Type B pancreatic cell (in vitro differentiated cells): ENCODE measurements at places on chromosomes 7 and 10. TPM values are rescaled to one million over a fixed set of nuclear protein-coding genes. Genes with fewer than 3 reads are reported as not detected.

Gene CALHM1
- total RNA-seq, result 0.17 TPM in 1 of 2 replicates, not detected in the other

- no peak for DNase-seq
These were observed 159.0 kb upstream of the POM121L12 start for GRCh38 chr7:52876402-52876801.

GRCh38 chr7:116259871-116260440, 49.6 kb downstream of the TES start:
- DNase-seq, result no peak

GRCh38 chr7:122200888-122201287, 56.8 kb upstream of the AASS start:
- no peak for DNase-seq

Gene RBM20
- total RNA-seq, result 2.8 and 5.2 TPM in 2 replicates

- DNase-seq, result no peak
These were observed 228.4 kb upstream of the DGKB start for GRCh38 chr7:15130666-15131541.

Gene MBL2
- not detected in 2 replicates for total RNA-seq

GRCh38 chr10:113569576-113569975, 16.7 kb downstream of the HABP2 start:
- no peak for DNase-seq

GRCh38 chr7:146115851-146116520, 615 bp upstream of the CNTNAP2 start:
- peak; percentile 86 for DNase-seq

GRCh38 chr7:143372070-143372469, 9.1 kb upstream of the ZYX start:
- no peak for DNase-seq

GRCh38 chr10:73898730-73899410, 12.1 kb upstream of the PLAU start:
- DNase-seq, result no peak

- peak; percentile 82 for DNase-seq
These were observed 1.3 kb upstream of the TNRC18 start for GRCh38 chr7:5424749-5425506.

DNA sequence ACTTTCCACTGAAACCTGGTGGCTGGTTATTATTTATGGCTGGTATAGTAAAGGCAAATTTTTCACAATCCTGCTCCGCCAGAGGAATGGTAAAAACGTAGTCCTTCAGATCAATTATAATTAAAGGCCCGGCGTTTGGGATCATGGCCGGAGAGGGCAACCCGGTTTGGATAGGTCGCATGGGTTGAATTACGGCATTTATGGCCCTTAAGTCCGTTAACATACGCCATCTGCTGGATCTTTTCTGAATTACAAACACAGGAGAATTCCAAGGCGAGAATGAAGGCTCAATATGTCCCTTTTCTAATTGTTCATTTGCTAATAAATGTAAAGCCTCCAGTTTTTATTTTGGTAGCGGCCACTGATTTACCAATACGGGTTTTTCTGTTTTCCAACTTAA, 11.3 kb upstream of the TAS2R3 start:
- no peak for DNase-seq

DNA sequence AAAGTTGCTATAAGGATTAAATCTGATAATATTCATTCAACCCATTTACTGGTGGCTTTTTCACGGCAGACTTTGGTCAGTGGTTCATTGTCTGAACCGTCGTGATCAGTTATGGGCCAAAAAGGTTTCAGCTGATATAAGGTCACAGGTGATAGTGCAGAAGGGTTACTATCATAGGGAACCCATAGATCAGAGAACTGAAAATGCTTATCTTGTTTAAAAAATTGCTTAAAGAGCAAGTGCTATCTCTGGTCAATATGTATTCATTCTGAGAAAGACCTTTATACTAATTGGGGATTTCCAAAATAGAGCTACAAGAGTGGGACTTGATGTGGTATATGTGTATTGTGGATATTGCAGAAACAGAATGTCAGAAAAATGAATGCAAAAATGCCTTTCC, 147.8 kb upstream of the SEMA3E start:
- no peak for DNase-seq

- no peak for DNase-seq
These were observed 159.6 kb downstream of the KMT2E start for GRCh38 chr7:105173586-105173985.

Gene C7orf57
- 0.36 and 1.5 TPM in 2 replicates for total RNA-seq

DNA sequence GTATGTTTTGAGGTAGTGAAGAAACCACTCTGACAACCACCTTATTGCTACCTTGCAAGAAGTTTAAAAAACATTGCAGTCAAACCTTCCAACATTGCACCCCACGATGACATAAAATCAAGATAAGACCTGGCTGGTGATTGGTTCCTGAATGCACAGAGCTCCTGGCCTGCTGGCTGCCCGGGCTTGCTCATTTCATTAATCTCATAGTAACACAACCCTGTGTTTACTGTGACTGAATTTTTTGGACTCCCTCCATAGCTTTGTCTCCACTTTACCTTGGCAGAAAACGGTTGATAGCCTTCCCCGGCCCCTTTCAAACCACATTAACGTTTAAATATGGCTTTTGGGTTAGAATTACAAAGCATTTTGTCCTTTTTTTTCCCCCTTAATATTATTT, 27.5 kb downstream of the VWA2 start:
- no peak for DNase-seq

Gene UTF1
- not detected in 2 replicates for total RNA-seq

DNA sequence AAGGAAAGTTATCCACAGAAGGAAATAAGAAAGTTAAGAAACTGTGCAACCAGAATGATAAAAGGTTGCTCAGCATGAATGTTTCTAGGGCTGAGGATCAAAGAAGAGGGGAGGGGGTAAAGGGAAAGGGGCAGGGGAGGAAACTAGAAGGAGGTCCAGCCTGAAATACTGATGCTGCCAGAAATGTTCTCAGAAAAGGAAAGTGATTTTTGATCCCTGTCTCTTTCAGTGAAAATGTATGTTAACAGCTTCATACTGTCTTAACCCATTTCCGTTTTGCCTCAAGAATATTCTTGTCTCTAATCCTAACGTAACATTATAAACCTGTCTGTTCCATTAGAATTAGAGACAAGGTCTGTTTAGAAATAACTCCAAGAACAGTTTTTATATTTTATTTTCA, 49.6 kb downstream of the NEBL start:
- DNase-seq, result no peak

Gene GBX1
- 0.26 and 0.41 TPM in 2 replicates for total RNA-seq

- DNase-seq, result no peak
These were observed 23.9 kb upstream of the ZMIZ1 start for GRCh38 chr10:79044846-79045245.

DNA sequence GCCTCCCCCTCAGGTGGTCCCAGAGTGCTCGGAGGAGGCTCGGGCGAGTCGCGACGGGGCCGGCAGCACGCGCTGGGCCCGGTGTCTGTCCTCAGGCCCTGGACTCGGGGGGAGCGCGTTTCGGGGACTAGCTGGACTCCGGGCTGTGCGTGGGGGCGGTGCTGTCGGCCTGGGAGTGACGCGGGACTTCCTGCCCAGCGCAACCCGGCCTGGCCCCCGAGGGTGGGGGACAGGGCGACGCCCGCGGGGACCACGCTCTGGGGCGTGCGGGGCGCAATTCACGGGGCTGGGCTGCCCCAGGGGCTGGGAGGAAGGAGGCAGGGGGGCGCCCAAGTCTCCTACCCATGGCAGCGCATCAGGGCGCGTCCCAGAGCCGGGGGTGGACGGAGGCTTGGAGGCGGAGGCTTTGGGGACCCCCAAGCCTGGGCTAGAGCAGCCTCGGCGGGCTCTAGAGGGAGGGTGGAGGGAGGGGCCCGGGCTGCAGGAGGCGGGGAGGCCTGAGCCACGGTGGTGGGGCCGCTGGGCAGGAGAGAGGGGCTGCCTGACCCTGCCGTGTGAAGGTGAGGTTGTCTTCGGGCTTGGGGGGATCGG, 2.3 kb upstream of the VENTX start:
- no peak for DNase-seq

Gene BLNK
- total RNA-seq, result 21.7 and 59.8 TPM in 2 replicates

- DNase-seq, result no peak
These were observed 89.9 kb upstream of the STEAP1 start for GRCh38 chr7:90064370-90064769.

Gene BHLHA15
- total RNA-seq, result 0.46 and 0.57 TPM in 2 replicates

- DNase-seq, result no peak
These were observed 644 bp downstream of the UMAD1 start for GRCh38 chr7:7641129-7641663.

DNA sequence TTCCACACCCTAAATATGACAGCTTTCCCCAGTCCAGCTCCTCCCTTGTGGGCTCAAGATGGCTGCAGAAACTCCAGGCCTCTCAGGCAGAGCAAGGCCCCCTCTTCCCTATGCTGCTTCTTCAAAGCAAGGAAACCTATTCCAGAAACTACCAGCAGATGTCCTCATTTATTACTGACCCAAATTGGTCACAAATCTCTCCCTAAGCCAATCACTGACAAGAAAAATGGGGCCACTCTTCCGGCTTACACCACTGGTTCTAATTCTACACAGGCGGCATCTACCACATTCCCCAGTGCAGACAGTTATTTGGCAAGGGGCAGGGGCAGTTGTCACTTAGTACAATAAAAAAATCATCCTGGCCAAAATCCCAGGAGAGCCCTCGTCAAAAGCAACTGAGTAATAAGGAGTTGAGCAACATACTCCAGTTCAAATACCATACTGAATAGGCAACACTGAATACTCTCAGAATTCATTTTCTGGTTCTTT, 150.4 kb downstream of the SFMBT2 start:
- no peak for DNase-seq

Gene RPEL1
- total RNA-seq, result not detected in 2 replicates

DNA sequence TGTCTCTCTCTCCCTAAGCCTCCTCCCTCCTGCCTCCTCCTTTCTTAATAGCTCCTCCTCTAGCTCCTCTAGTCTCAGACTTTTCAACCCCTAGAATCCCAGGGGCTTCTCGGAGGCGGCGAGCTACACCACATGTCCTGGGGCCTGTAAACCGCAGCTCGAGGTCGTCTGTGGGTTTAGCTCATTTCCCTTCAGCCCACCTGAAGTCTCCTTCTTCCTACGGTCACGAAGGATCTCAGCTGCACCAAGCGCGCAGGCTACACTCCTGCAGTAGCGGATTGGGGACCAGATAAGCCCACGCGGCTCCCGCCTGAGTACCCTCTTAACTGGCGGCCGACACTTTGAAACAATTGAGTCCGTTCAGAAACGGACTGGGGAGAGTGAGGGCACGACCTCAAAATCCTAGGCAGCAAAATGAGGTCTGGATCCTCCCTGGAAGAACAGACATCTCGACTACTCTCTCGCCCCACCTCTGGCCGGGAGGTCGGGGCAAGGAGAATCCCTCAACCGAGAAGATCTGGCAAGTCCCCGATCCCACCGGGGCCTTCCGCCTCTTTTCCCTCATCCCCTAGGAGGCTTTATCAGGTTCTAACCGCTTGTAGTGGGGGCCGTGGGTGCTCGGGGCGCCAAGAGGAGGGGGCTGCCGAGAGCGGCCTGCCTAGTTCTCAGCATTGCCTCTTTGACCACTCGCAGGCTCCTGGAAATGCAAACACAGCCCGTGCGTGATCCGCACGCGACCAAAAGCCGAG, 1.3 kb upstream of the SORCS3 start:
- no peak for DNase-seq

DNA sequence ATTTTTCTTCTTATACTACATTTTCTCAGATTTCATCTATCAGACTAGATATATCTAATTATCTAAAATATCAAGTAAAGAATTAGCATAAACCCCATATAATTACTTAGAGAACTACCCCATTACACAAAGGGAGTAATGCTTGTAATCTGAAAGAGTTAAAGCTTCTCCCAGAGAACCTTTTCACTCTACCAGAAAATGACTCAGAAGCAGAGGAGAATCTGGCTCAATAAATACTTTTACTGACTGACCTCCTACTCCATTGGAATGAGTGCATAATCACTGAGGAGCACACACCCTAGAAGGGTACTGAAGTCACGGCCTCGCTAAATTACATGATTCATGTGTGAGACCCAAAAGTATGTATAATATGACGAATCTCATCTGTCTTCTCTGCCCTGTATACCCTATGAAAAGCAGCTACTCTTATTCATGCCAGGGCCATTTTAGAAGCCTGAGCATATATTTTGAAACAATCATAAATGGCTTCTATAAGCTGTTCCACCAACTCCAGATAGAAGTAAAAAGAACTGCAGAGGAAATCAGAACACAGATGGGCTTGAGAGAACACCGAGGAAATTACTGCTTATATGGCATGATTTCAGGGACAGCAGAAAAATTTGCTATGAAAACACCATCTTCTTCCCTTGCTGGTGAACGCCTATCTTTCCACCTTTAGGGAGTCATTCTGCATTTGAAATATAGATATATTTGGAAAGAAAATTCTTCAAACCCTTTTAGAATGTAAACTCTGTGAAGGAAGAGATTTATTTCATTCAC, 32.7 kb downstream of the DNMBP start:
- no peak for DNase-seq

Gene GIMAP6
- not detected in 2 replicates for total RNA-seq

GRCh38 chr10:108184114-108184513, 1019.6 kb upstream of the SORCS1 start:
- DNase-seq, result no peak

GRCh38 chr10:96639899-96640298, 53.1 kb upstream of the TM9SF3 start:
- no peak for DNase-seq

DNA sequence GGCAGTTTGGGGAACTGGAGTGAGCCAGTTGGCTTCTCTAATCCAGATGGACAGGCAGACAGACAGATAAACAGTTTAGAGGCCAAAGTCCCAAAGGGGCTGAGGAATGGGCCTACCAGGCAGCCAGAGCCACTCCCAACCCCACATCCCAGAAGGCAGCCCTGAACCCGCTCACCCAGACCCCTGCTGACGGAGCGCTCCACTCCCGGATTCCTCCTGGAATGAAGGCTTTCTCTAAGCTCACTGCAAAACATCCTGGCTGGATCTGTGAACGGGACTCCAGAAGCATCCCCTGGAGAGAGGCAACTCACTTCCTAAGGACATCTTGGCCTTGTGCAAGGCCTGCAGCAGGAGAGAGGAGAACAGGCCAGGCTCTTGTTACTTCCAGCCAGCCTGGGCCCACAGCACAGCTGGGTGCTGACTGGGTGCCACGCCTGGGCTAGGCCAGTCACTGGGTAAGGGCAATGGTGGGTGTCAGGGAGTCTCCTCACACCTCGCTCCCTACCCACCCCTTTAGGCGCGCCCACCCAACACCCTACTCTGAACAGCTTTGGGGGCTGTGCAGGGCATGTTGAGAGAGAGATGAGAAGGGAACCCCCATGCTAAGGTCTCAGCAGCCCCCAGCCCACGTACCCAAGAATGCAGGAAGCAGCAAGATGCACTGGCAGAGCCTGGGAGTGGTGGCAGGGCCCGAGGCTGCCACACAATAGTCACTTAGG, 168.6 kb upstream of the ZMIZ1 start:
- peak; percentile 52 for DNase-seq

DNA sequence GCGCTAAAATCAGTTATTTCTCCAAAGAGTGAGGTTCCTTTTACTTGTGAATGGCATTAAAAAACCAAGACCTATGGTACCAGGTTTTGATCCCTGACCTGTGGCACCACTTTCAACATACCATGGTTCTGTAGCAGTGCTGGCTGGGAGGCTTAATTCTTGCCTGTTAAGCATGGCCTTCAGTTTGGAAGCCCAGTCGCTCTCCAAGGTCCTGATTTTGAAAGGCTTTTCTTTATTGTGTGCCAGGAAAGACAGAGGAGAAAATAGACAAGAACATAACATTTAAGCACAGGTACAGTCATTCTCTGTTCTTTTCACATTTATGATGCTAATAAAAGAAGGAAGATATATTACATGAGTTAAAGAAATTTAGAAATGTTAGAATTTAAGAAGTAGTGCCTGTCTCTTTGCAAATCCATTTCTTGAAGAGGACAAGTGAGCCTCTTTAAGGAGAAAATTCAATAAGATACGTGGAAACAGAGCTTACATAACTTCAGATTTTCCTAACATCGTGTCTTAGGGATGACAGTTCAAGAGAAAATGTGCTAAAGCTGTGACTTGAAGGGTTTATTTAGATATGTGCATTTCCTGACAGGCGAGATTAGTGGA, 357.6 kb downstream of the DPP6 start:
- no peak for DNase-seq

Gene TLX1
- 0.10 and 0.17 TPM in 2 replicates for total RNA-seq
